Effector memory CD4-positive, alpha-beta T cell (primary cell): ENCODE measurements at places on chromosomes 7 and 10.

GRCh38 chr7:56086761-56087160 lies 6.0 kb downstream of the PHKG1 start:
- no peak for DNase-seq
- H3K4me3 ChIP-seq = no peak overlapping the region

DNA sequence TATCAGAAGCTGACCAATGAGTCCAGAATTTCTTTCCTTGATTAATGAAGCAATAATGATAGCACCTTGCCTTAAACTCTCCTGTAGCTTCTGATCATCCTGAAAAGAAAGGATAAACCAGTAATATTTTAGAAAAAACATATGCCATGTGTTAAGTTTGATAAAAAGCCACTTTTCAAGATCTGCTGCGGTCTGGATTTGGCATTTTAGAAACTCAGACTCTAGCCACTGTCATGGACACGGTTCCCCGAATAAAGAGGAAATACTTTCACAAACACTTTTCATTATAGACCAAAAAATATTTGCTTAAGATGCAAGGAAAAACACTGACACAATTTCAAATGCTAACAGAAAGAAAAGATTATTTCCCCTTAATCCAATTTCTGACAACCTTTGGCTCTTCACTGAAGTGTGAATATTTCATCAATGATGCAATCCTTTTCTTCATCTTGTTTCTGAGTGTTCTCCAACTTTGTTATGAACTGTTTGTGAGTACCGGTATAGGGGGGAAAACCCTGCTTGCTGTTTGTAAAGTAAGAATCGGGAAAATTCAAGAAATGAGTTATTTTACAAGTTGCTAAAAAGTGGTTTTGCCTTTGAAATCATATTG lies 329.5 kb downstream of the CRPPA start:
- no peaks in the 10 kb centered on the region for H3K27me3 ChIP-seq
- DNase-seq = no peak
- no peak overlapping the region for H3K4me3 ChIP-seq
- no peaks in the 10 kb centered on the region for H3K36me3 ChIP-seq
- H3K4me1 ChIP-seq = no peaks in the 10 kb centered on the region

- H3K4me1 ChIP-seq = no peaks in the 10 kb centered on the region
- no peak overlapping the region for H3K4me3 ChIP-seq
Observed at GRCh38 chr7:49624611-49625010, 148.8 kb upstream of the VWC2 start.

DNA sequence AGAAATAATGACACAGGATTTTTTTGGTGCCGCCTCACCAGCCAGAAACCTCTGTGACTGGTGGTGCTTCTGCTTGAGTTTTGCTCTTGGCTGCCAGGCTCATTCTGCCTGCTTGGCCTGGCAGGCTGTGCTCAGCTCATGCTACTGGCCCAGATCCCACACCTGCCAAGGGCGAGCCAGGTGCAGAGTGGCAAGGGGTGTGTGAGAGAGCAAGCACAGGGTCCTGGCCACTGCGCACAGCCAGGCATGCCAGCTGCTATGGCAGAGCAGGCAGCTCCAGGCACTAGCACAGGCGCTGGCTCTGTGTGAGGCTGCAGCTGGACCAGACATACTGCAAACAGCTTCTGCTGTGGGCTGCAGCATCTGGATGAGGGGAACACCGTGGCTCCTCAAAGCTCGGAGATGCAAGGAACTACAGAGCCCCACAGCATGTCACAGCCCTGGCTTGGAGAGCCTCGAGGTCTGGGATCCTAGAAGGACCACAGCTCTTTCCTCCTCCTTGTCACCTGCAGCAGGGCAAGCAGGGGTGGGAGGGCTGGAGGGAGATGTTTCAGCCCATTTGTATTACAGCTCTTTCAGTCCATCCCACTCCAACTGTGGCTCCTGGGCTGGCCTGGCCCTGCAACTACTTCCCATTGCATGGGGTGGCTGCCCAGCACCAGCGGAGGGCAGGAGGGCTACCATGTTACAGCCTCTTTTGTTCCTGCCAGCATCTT lies 313.4 kb upstream of the SEMA3C start:
- H3K36me3 ChIP-seq = no peaks in the 10 kb centered on the region
- H3K4me3 ChIP-seq = no peak overlapping the region
- no peaks in the 10 kb centered on the region for H3K4me1 ChIP-seq
- H3K27ac ChIP-seq = no peak overlapping the region
- no peaks in the 10 kb centered on the region for H3K27me3 ChIP-seq
- no peak for DNase-seq

DNA sequence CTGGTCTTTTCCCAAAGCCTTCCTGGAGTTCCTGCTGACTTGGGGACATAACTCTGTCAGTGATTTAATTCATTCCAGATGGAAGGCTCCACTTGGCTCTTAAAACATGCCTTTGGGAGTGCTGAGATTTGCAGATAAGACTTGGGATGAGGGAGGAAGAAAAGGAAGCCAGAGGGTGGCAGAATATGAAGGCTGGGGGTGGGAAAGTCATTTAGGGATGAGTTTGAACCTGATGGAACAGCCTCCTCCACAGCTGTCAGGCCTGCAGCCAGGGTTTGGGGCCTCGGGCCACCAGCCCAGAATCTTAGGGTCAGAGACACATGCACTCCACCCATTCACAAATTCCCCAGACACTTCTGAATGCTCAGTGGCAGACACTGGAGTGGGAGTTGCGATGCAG lies 28.4 kb upstream of the EIF5AL1 start:
- no peak overlapping the region for H3K4me3 ChIP-seq
- no peak for DNase-seq
- no peaks in the 10 kb centered on the region for H3K4me1 ChIP-seq
- H3K36me3 ChIP-seq = no peaks in the 10 kb centered on the region
- no peak overlapping the region for H3K27ac ChIP-seq

GRCh38 chr10:110733218-110733952 lies 89.2 kb downstream of the RBM20 start:
- H3K27me3 ChIP-seq = no peaks in the 10 kb centered on the region
- no peaks in the 10 kb centered on the region for H3K36me3 ChIP-seq
- DNase-seq = no peak

DNA sequence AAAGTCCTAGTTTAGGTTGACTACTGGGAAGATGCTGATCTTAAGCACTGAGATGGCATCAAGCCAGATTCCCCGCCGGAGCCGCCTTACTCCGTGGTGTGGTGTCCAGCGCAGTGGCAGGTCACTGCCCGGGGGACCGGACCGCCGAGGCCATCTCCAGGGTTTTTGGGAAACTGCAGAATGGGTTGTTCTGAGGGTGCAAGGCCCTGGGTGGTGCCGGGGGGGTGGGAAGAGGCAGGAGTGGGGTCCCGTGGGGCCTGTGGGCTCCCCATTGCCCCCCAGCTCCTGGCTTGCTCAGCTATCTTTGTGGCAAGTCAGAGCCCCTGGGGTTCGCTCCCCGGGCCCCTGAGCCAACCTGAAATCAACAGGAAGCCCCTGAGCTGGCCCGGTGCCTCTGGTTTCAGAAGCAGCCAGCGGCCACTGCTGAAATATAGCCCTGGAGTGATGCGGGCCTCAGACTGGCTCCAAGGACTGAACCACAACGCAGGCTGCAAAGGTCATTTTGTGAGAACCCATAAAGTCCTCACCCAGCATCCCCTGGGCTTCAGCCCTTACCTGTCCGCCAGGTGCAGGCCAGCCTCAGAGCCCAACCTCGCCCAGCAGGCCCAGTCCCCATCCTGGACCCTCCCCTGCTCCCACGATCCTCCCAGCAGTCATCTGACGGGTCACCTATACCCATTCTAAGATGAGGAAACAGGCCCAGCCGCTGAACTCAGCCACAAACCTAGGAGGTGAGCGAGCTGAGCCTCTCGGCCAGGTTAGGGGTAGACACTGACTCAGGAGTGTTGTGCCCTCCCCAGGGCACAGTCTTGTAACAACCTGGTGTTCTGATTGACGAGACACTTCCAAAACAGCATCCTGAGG lies 102.7 kb downstream of the PDGFA start:
- H3K27ac ChIP-seq = no peak overlapping the region
- H3K4me1 ChIP-seq = no peaks in the 10 kb centered on the region
- H3K36me3 ChIP-seq = no peaks in the 10 kb centered on the region
- no peaks in the 10 kb centered on the region for H3K27me3 ChIP-seq

GRCh38 chr7:96669812-96670211 lies 39.8 kb downstream of the SEM1 start:
- H3K4me3 ChIP-seq = no peak overlapping the region
- DNase-seq = no peak
- no peaks in the 10 kb centered on the region for H3K27me3 ChIP-seq
- no peaks in the 10 kb centered on the region for H3K4me1 ChIP-seq

GRCh38 chr7:42502022-42502421 lies 265.0 kb upstream of the GLI3 start:
- no peak overlapping the region for H3K4me3 ChIP-seq
- no peak overlapping the region for H3K27ac ChIP-seq
- H3K36me3 ChIP-seq = no peaks in the 10 kb centered on the region
- no peaks in the 10 kb centered on the region for H3K4me1 ChIP-seq
- no peaks in the 10 kb centered on the region for H3K27me3 ChIP-seq

DNA sequence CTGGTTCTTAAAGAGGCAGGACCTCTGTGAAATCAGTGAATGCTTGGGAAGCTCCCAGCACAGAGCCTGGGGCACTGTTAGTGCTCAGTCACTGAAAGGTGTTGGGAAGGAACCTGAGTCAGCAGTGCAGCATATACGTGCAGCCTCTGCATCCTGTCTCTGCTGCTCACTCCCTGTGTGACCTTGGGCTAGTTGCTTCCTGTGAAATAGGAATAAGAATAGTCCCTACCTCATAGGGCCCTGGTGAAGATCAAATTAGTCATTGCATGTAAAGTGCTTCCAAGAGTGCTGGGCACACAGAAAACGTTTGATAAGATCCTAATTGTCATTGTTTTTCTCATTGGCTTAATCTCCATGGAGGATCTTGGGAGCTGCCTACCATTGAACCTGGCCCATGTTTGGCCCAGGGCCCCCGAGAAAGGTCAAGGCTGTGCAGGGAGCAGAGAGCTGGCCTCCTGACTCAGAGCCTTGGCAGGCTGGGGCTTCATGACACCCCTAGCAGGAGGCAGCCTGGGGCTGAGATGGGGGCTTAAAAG lies 73.3 kb upstream of the COL13A1 start:
- no peaks in the 10 kb centered on the region for H3K36me3 ChIP-seq
- no peak for DNase-seq
- H3K27me3 ChIP-seq = peaks cover 5% of the 10 kb centered on the region
- H3K4me1 ChIP-seq = no peaks in the 10 kb centered on the region
- no peak overlapping the region for H3K4me3 ChIP-seq

DNA sequence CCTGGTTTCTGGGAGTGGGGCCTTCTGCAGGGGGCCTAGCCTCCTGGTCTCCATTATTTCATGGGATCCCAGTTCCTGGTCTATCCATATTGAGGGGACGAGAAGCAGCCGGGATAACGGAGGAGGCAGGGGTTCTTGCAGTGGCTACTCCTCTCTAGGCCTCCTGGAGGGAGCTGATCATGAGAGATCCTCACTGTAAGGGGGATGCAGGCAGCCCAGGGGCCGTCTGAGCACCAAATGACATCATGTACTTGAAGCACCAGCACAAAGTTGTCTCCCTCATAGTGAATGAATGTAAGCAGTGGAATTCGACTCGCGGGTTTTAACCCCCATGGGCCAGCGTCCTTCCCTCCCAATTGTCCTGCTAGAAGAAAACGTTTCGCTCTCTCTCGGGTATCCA lies 964 bp upstream of the ADCY1 start:
- H3K4me1 ChIP-seq = no peaks in the 10 kb centered on the region
- no peaks in the 10 kb centered on the region for H3K36me3 ChIP-seq
- peaks cover 8% of the 10 kb centered on the region for H3K27me3 ChIP-seq
- H3K27ac ChIP-seq = no peak overlapping the region

GRCh38 chr10:95792211-95792780 lies 36.3 kb downstream of the ENTPD1 start:
- H3K27me3 ChIP-seq = no peaks in the 10 kb centered on the region
- H3K4me1 ChIP-seq = no peaks in the 10 kb centered on the region
- no peaks in the 10 kb centered on the region for H3K36me3 ChIP-seq
- DNase-seq = no peak
- no peak overlapping the region for H3K4me3 ChIP-seq

DNA sequence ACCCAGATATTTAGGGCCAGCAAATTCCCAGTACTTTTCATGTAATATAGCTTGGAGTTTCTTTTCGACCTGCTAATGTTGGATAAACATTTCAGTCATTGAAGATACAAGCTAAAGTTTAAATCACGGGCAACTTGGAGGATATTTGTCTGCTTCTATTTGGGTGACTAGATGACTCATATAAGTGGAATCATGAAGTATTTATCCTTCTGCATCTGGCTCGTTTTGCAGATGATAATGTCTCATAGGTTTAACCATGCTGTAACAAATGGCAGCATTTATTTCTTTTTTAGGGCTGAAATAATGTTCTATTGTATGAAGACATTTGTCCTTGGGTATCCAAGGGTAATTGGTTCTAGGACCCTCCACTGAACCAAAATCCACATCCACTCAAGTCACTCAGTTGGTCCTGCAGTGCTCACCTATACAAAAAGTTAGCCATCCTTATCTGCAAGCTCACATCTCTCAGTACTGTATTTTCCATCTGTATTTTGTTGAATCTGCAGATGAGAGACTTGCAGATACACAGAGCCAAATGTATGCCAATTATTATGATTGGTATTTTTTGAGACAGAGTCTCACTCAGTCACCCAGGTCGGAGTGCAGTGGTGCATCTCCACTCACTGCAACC lies 187.2 kb upstream of the CSTF2T start:
- no peaks in the 10 kb centered on the region for H3K36me3 ChIP-seq
- no peak for DNase-seq
- H3K27ac ChIP-seq = no peak overlapping the region
- no peaks in the 10 kb centered on the region for H3K4me1 ChIP-seq

DNA sequence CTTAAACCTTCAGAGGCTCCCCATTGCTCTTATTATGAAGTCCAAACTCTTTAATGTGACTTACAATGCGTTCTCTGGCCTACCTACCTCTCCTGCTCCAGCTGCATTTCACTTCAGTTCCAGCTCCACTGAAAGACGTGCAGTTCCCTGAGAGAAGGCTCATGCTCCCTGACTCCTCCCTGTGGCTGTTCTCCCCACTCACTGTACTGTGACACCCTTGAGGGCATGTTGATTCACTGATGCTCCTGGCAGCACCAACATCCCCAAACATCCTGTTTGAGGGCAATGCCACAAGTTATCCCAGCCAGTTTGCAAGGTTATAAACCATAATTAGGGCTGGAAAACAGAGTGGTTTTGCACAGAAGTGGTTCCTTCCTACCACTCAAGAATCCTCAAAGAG lies 111.2 kb downstream of the LSM5 start:
- no peaks in the 10 kb centered on the region for H3K27me3 ChIP-seq
- no peak for DNase-seq
- H3K27ac ChIP-seq = no peak overlapping the region
- H3K4me1 ChIP-seq = no peaks in the 10 kb centered on the region

- peaks cover 16% of the 10 kb centered on the region for H3K36me3 ChIP-seq
- no peak overlapping the region for H3K27ac ChIP-seq
- H3K4me1 ChIP-seq = peaks cover 44% of the 10 kb centered on the region
- H3K27me3 ChIP-seq = no peaks in the 10 kb centered on the region
- DNase-seq = no peak
Observed at GRCh38 chr10:73867871-73868631, 6.3 kb downstream of the CAMK2G start.
